ENCODE measurements at places on chromosomes 16 and 17.

- no peak for DNase-seq
These were observed 12.2 kb upstream of the LONP2 start for GRCh38 chr16:48231727-48232492.

DNA sequence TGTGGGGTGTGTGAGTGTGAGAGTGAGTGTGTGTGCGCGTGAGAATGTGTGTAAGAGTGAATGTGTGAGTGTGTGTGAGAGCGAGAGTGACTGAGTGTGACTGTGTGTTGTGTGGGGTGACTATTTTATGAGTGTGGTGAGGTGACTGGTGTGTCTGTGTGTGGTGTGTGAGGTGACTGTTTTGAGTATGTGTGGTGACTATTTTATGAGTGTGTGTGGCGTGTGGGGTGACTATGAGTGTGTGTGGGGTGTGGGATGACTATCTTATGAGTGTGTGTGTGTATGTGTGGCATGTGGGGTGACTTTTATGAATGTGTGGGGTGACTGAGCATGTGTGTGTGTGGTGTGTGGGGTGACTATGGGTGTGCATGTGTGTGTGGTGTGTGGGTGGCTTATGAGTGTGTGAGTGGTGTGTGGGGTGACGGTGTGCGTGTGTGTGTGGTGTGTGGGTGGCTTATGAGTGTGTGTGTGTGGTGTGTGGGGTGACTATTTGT lies 152.9 kb upstream of the PLCG2 start:
- no peak for DNase-seq

DNA sequence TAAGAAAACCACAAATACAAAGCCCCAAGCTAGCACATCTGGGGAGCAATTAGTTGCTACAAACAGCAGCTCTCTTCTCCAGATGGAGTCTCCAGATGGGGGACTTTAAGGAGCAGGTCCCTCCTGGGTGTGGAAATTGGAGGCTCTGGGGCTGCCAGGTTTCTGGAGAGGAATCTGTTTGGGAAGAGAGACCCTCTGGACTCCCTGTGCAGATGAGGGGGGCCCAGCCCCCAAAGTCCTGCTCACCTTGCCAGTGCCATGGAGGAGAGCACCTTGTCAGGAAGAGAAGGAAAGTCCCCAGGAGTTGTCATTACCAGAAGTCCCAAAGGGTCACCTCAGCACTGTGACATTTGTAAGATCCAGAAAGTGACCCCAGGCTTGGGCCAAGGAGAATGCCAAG lies 14.8 kb downstream of the TEKT5 start:
- no peak for DNase-seq

GRCh38 chr17:80604670-80605010 lies 60.0 kb downstream of the RPTOR start:
- DNase-seq: no peak

DNA sequence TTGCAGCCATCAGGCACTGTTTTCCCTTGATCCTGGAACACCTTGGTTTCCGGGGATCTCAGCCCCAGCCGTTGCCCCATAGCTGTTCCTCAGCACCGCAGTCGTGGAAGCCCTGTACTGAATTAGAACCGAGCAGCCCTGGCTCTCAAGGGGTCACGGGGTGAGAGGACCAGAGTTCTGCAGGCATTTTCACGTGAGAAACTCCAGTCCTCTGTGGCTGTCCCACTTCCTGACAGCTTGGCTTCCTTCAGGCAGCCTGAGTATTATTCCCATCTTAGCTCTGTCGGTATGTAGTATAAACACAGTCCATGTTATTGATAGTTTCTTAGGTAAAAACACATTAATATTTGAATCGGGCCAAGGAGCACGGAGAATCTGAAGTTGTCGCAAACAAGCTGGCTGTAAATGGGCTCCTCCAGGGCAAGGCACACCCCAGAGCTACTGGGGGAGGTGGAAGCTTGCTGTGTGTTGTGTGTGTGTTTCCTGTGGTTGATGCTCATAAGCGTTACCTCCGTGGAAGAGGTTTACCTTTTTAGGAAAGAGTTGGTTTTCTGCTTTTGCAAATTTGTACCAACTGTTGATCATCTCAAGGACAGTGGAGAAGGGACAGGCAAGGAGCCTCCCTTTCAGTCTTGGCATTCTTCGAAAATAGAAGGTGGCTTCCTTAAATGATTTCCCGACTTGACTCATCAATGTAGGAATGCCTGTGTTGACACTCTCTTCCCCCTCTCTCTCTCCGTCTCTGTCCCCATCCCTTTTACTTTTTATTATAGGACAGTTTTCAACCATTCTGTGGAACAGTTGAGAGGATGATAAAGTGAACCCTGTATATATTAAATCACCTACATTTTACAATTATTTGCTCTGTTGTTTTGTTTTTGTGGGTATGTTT lies 208.9 kb upstream of the CHMP6 start:
- DNase-seq: no peak

GRCh38 chr17:69414408-69415274 lies at the start of gene MAP2K6:
Gene MAP2K6, plus strand, starts transcription at chr17:69414697. Its CDS starts 288 bp downstream, at chr17:69414985.
- DNase-seq: peak; percentile 57

- DNase-seq: no peak
These were observed 24.1 kb downstream of the SLC7A5 start for GRCh38 chr16:87845213-87845612.

- no peak for DNase-seq
These were observed 14.4 kb upstream of the KCNJ18 start for GRCh38 chr17:21677911-21678310.

- no peak for DNase-seq
These were observed 86.9 kb downstream of the RBBP6 start for GRCh38 chr16:24626256-24626655.

DNA sequence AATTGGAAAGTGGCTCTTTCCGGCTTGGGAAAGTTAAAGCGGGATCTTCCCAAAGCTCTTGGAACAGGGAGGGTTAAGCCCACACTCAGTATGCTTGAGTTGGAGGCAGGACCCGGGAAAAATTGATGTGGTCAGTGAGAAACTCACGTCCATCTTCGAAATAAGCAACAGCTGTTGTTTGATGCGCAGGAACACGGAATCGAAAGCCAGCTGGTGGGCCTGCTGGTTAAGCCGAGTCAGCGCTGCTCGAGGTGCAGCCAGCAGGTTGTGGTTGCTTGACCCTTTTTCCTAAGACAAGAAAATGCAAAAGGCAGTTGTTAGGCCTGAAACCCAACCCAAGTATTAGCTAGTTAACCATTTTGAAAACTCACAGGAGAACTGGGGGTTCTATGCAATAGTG lies 49.4 kb downstream of the COG7 start:
- no peak for DNase-seq

DNA sequence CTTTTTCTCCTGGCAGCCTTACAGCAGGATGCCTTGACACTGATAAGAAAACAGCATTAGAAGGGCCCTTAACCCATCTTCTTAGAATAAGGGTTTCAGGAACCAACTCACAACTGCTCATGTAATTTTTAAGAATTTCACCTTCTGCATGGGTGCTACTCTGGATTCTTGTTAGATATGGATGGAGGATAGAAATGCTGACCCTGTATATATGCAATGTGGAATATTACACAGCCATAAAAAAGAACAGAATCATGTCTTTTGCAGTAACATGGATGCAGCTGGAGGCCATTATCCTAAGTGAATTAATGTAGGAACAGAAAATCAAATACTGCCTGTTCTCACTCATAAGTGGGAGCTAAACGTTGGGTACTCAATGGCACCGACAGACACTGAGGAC lies 423.5 kb downstream of the CA10 start:
- no peak for DNase-seq

- no peak for DNase-seq
These were observed 33.1 kb downstream of the ARL4D start for GRCh38 chr17:43431714-43432523.

DNA sequence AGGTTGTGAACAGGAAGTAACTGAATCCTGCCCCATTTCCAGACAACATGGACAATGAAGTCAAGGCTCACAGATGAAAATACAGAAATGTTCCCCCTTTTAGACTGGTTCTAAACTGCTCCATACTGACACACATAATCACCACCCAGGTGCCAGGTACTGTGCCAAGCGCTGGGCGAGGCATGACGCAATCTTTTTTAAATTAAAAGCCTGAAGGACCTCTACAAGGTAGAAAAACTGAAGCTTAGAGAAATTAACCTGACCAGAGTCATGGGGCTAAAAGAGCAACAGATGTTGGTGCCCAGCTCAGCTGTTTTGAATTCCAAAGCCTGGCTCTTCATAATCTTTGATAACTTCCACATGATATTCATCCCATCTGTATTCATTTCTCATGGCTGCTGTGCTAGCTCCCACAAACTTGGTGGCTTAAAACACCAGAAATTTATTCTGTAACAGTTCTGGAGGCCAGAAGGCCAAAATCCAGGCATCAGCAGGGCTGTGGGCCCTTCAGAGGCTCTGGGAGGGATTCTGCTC lies 4.9 kb upstream of the RAB11FIP4 start:
- no peak for DNase-seq

- no peak for DNase-seq
These were observed 19.4 kb downstream of the PLCG2 start for GRCh38 chr16:81798311-81799137.

GRCh38 chr16:85297881-85298280 lies 185.6 kb upstream of the CIBAR2 start:
- no peak for DNase-seq

DNA sequence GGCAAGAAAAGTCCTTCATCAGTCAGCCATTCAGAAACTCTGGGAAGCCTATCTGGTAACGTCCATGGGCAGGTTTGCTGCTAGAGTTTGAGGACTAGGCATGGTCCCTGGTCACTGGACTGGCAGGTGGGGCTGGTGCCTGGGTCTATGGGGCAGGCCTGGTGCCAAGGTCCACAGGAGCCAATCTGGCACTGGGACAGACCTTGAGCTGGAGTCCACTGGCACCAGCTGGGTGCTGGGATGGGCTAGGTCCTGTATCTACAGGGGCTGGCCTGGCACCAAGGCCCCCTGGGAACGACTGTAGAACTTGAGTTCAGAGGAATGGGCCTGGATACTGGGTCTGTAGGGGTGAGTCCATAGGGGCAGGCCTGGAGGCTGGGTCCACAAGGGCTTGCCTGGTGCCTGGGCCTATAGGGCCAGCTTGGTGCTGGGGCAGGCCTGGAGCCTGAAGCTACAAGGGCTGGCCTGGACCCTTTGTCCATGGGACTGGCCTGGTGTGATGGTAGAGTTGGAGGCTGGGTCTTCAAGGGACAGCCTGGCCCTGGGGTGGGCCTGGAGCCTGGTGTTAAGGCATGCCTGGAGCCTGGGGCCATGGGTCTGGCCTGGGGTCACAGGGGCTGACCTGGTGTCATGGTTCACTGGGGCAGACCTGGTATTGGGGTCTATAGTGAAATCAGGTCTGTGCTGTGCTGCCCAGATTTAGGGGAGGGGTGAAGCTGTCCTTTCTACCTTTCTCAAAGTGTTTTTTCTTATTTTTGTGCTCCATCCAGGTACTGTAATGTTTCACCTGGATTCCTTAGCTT lies 30.5 kb upstream of the NKD1 start:
- DNase-seq: no peak

GRCh38 chr17:31499771-31500554 lies 108.5 kb downstream of the RAB11FIP4 start:
- DNase-seq: no peak

GRCh38 chr16:48790151-48790550 lies 180.2 kb upstream of the N4BP1 start:
- DNase-seq: no peak

- DNase-seq: no peak
These were observed 3.3 kb upstream of the ZFHX3 start for GRCh38 chr16:73051226-73051625.

DNA sequence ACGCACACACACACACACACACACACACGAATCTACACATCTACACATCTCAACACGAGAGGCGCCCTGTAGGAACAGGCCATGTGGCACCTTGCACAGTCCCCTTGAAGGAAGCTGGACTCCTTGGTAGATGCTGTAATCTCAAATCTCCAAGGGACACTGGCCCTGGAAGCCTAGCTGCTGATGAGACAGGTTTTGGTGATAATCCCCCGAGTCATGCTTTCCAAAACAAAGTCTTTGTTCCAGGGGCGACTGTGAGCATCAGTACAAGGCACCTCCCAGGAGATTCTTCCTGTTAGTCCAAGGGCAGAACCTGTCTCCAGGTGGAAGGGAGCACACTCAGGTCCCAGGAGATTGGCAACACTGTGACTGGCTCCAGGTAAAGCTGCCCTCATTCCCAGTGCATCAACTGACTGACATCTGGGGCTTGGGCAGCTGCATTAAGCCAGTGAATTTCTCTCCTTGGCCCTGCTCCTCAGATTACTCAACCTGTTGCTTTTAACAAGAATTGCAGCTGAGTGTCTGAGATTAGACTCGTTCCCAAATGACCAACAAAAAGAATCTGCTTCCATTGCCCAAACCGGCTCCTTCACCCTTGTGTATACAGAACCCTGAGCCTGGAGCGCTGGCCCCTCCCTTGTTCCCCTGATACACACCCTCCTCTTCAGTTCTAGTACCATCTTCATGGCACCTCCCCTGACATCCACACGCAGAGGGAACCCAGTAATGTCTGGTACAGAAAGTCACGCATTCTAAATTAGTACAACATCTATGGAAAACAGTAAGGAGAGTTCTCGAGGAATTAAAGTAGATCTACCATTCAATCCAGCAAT lies 13.9 kb upstream of the TNRC6C start:
- no peak for DNase-seq

DNA sequence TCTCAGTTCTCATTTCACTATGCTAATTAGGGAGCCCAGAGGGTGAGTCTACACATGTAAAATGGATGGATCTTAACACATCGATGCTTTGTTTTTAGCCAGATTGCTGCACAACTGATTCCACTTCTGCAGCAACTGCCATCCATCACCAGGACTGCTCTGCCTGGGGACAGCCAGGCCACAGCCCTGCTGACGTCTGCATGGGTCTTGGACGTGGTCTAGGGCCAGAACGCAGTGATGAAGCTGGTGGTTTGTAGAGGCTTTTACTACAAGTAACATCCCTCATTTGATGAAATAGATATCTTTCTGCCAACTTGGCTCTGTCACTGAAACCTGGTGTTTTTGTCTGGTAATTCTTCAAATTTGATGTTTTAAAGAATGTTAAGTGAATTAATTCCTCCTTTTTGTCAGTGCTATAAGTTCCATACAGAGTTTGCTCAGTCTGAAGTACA lies 50.6 kb downstream of the MARCHF10 start:
- no peak for DNase-seq

DNA sequence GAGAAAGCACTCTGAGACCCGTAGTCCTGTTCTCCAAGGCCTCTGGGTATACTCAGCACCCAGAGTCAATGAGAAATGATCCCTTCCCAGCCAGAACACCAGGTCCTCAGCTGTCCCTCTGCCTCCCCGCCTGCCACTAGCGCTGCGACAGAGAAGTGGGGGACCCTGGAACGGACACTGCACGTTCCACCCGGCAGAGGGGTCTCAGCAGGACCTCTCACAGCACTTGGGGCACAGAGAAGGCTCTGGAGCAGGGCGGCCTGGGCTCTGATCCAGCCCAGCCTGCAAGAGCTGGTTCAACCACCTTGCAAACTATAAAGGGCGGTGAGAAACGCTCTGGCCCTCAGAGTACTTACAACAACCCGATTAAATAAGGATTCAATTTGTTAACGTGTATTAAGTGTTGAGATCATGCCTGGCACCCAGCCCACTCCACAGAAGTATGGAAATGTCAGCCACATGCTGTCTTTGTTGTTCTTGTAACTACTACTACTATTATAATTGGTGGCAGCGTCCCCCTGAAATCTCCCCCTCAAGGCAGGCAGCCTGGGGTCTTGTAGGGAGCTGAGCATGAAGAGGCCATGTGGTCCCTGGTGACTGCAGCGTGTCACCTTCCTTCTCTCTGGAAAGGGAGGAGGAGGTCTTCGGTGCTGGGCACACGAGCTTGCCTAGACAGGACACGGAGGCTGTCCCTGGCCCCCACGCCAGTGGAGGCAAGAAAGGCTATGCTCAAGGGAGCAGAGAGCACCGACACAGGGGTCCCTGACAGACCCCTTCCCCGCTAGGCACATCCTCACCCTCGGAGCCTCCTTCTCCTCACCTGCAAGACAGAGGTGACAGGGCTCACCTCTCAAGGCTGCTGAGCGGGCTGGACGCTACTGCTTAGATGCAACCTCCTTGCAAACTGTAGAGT lies 2.4 kb downstream of the OSGIN1 start:
- DNase-seq: no peak

Measured in stimulated activated CD8-positive, alpha-beta memory T cell treated with anti-CD3 and anti-CD28 coated beads, Interleukin-7, amount 100 ng/mL, for 4 hours (primary cell).